HCT116 (cell line): ENCODE measurements at places on chromosomes 7 and 10.

- DNase-seq = no peak
Observed at GRCh38 chr7:99267841-99268576, 4.6 kb upstream of the MYH16 start.

DNA sequence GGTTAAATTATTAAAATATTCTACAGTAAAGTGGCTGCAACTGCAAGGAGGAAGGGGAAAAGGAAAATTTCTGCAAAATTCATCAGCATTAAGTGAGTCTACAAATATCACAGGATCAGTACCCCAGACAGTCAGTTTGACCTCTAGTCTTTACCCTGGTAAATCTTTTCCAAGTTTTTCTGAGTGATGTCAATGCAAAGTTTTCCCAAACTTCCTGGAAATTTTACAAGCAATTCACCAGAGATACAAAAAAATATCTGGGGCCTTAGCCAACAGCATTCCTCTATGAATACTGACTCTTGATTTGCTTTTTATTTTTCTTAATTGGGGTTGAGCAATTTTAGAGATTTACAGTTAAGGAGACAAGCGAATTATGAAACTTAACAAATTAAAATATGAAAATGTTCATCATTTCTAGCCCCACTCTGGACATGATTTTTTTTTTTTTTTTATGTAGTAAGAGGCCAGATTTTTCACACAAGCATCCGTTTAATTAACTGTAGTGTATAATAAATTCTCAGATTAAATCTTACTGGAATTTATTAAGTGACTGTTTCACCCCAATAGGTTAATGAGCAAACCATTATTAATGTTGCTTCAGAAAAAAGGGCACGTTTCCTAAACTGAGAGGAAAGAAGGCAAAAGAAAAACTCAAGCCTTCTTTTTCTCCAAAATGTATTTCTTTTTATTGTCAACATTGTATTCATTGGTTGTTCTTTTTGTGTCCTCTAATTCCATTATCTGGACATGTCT, 539.5 kb upstream of the FZD8 start:
- DNase-seq = no peak

DNA sequence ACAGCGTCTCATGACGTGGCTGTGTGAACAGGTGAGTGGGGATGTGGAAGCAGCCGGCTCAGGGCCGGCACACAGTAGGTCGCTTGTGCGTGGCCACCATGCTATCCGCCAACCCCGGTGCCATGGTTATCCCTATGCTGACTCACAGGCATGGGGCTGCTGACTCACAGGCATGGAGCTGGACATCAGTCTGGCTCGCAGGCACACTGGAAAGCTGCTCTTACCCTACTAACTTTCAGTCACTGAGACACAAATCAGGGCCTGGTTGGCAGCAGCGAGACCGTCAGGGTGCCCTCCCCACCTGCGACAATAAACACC, 341.9 kb downstream of the PTPRN2 start:
- DNase-seq = no peak

- DNase-seq = no peak
Observed at GRCh38 chr10:72765051-72765745, 73.3 kb downstream of the MCU start.
